GM13976 (cell line): ENCODE measurements at places on chromosomes 7 and 10.

GRCh38 chr7:8629504-8629903 lies 196.1 kb downstream of the NXPH1 start:
- no peak for DNase-seq

DNA sequence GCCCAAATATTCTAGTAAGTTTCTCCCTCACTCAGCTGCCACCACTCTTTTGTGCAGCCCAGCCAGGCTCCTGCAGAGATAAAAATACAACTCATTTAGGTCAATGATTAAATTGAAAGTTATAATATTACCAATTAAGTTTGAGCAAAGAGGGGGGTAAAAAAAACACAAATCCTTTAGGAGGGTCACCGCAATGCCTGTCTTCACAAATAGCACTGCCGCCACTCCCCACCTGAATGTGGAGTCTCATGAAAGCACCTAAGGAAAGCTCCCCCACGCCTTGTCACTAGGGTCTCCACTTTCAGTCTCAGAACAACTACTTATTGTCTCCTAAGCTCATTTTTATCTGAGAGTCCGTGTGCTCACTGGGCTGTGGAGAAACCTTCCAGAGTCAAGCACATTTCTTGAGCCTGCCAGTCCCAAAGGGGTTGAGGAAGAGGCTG lies 148.7 kb downstream of the FGFR2 start:
- DNase-seq: no peak

GRCh38 chr7:48028938-48029337 lies at the start of gene SUN3:
SUN3 (minus strand) TSS chr7:48029107; CDS start chr7:48028938, 169 bp downstream.
- no peak for DNase-seq

- DNase-seq: no peak
These were observed 139.0 kb downstream of the ELFN1 start for GRCh38 chr7:1809070-1809469.

DNA sequence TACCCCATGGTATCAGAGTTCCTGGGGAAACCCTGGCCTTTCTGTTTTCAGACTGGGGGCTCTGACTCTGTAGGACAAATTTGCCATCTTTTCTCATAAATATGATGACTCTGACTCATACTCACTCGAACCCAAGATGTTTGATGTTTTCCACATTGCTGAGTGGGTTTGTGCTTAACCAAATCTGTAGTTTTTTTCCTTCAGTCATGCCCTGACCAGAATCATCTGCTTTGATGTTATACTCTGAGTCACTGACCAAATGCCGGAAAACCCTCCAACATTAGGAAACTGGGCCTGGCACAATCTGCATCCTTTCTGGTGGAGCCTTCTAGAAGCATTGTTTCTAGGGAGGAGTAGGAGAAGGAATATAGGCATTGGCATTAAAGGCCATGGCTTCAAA lies 118.7 kb downstream of the C10orf105 start:
- DNase-seq: no peak

- no peak for DNase-seq
These were observed 70.6 kb upstream of the PLXDC2 start for GRCh38 chr10:19745672-19746071.

GRCh38 chr7:48250441-48250951 lies 79.2 kb downstream of the ABCA13 start:
- no peak for DNase-seq

DNA sequence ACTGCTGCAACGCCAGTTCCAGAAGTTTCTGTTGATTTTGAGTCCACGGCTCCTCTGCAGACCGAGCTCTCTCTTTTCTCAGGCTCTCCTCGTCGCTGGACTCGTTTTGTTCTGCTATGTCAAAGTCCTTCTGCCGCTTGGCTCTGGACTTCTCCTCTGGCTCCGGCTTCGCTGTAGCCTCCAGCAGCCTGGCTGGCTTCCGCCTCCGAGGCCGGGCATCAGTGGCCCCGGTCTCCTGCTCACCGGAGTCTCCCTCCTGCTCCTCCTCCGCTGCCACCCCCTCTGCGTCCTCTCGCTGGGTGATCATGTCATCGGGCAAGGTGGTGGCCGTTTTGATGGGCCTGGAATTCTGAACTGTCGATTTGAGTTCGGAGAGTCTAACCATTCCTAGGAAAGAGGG lies 225.2 kb downstream of the MLLT10 start:
- DNase-seq: no peak

DNA sequence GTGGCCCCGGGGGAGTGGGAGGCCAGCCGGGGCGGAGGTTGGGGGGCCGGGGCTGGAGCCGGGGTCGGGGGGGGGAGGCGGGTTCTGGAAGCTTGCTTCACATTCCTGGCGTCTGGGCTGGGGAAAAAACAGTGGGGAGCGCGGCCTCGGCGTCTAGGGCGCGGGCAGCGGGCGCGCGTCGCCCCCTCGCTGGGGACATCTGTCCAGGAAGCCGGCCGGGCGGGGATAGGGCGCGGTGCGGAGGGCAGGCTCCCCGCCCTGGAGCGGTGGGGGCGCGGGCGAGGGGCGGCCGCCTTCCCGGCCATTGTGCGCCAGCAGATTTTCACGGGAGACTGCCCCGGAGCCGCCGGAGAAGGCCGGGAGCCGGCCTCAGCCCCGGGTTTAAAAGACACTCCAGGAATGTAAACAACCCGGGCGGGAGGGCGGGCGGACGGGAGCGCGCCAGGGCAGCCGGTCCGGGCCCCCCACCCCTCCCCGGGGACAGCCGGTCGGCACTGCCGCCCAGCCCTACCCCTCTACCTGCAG lies 1.4 kb downstream of the ZMIZ1 start:
- no peak for DNase-seq

DNA sequence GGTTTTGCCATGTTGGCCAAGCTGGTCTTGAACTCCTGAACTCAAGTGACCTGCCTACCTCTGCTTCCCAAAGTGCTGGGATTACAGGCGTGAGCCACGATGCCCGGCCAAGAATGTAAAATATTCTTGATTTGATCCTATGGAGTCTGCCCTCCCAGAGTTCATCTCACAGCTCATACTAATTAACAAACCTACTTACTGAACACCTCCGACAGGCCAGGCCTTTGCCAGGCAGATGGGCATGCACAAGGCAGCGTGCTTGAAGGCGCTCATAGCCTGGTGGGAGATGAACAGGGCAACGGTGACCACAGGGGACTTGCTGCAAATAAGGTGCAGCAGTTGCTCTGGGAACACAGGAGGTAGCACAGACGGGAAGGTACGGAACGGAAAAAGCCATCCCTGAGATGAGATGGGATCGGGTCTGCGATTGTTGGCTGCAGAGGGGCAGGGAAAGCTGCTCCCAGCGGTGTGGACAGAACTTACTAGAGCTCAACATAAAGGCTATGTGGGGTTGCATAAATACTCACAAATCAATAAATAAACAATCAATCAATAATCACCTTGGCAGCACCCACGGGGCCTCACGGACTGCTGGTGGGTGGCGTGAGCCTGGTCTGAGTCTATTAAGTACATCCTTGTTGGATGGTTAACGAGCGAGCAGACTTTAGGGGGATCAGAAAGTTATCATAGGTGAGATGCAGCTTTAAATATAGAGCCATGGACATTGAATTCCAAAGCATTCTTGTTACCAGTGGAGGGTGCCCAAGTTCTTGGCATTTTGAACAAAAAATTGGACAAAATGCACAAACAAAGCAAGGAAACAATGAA lies 4.7 kb downstream of the ACBD7 start:
- no peak for DNase-seq
